Activated CD4-positive, alpha-beta T cell treated with anti-CD3 and anti-CD28 coated beads, Interleukin-2, amount 50 U/mL, for 48 hours (primary cell): ENCODE measurements at places on chromosomes 7 and 10.
A peak's percentile ranks its signal among the peaks of the same experiment; 100 is the strongest.

GRCh38 chr7:142385491-142386340 lies 127.9 kb upstream of the PRSS58 start:
- DNase-seq = peak; percentile 36

- DNase-seq = no peak
Measured at GRCh38 chr7:40243076-40243475, 108.3 kb downstream of the SUGCT start.

GRCh38 chr10:1230592-1231275 lies 174.5 kb downstream of the WDR37 start:
- no peak for DNase-seq

DNA sequence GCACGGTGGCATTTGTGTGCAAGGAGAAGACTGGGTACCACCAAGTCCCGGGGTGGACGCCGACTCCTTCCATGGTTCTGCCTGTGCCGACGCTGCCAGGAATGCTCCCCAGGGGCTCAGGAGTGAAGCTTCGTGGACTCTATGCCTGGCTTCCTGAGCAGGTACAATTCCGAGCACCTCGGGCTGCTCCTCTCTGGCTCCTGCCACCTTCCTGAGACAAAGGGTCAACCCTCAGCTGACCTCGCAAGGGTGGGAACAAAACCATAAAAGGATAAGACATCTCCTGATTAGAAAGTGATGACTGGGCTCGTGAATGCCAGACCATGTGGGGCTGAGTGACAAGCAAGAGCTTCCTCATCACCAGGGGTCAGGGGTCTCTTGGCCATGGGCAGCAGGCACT lies 31.8 kb downstream of the CALML3 start:
- DNase-seq = no peak

DNA sequence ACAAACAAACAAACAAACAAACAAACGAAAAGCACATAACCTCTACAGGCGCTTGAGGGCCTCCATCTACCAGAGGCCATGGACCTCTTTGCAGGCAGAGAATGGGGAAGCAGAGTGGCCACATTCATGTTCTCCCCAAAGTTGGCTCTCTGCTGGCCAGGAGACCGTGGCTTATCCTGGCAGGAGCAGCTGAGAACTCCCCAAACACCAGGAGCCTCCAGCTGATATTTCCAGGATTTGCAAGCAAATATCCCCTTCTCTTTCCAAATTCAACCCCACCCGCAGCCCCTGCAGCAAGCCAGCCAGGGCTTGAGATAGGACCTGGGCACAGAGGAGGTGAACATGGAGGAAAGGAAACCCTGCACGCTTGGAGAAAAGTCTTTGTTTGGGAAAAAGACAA lies 240.0 kb downstream of the SKAP2 start:
- no peak for DNase-seq

DNA sequence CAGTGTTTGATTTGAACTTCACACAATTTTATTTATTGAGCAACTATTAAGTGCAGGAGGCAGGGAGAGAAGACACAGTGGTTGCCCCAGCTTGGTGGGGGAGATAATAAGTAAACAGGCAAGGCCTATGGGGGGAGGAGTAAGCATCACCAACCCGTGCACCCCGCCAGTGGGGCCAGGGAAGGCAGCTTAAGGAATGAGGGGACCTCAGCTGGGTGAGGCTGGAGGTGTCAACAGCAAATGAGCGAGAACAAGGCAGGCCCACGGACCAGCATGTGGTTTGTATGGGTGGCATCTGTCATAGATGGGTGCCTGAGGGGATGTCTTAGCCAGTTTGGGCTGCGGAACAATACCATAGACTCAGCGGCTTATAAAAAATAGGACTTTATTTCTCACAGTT lies 24.1 kb upstream of the CRHR2 start:
- no peak for DNase-seq

GRCh38 chr7:134873253-134873652 lies 93.8 kb downstream of the CALD1 start:
- no peak for DNase-seq

DNA sequence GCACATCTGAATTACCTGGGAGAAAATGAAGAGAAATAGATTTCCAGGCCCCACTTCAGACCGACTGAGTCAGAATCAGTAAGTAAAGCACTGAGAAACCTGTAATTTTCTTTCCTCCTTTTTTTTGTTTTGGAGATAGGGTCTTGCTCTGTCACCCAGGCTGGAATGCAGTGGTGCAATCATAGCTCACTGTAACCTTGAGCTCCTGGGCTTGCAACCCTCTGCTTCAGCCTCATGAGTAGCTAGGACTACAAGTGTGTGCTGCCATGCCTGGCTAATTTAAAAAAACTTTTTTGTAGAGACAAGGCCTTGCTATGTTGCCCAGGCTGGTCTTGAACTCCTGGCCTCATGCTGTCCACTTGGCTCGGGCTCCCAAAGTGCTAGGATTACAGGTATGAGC lies 260.2 kb downstream of the STK31 start:
- no peak for DNase-seq

GRCh38 chr7:434891-435629 lies 84.6 kb downstream of the PDGFA start:
- no peak for DNase-seq

DNA sequence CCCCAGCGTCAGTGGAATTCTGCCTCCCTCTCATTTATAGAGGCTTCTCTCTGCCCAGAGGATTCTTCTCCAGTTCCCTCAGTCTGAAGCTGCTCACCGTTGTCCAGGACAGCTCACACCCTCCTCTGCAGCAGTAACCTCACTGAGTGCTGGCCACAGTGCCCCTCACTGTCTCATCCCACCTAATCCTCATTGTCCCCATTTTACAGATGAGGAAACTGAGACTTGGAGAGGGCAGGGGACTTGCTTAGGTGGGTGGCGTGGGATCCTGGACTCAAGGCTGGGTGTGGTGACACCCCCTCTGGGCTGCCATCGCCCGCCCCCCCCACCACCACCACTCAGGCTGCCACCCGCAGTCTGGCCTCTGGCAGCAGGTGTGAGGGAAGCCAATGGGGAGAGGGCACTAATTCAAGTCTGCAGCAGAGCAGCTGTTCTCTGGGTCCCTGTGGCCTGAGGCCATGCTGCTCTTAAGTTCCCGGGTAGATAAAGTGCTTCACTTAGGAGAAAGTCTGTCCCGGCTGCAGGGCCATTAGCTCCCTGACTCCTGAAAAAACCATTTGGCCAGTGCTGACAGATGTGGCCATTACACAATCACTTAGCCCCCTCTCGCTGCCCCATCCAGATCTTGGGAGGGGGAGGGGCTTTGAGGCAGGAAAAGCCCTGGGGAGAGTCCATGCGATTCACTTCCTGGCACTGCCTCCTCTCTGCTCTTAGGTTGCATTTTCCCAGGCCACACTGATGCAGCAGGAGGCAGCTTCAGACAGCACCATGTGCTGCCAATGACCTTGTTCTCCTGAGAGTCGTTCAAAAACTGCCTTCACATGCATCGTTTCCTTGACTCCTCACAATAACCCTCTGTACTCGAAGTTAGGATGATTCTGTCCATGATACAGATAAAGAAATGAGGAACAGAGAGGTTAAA lies 36.3 kb downstream of the DRGX start:
- no peak for DNase-seq

DNA sequence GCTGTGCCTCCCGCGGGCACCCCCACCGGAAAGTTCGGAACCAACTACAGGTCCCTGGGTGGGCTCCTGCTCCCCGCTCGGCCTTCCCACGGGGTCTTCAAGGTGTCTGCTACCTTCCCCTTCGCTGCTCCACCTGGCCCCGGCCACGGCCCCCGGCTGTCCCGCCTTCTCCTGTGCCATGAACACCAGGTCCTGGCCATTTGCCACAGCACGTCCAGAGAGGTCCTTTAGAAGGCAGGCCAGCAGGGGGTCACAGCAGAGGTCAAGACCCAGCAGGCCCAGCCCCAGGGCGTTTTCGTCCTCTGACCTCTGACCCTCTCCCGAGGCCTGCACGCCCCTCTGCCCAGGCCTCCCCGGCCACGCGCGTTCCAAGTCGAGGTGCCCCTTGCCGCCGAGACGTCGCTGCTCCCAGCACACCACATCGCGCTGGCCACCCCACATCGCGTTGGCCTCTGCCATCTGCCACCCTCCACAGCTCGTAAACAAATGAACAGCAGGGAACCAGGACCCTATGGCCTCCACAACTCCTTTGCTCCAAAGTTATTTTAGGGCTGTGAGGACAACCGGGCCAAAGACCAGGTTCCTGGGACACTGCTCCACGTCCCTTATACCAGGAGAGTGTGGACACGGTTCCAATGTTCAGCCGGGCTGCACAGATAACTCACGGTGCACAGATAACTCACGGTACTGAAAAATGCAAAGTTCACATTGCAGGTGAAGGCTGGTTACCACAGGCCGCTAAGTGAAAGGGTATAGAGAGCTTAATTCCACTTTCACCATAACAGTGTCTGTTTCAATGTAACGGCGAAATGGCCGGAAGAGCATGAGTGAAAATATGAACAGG lies 74.3 kb downstream of the CFAP46 start:
- no peak for DNase-seq

DNA sequence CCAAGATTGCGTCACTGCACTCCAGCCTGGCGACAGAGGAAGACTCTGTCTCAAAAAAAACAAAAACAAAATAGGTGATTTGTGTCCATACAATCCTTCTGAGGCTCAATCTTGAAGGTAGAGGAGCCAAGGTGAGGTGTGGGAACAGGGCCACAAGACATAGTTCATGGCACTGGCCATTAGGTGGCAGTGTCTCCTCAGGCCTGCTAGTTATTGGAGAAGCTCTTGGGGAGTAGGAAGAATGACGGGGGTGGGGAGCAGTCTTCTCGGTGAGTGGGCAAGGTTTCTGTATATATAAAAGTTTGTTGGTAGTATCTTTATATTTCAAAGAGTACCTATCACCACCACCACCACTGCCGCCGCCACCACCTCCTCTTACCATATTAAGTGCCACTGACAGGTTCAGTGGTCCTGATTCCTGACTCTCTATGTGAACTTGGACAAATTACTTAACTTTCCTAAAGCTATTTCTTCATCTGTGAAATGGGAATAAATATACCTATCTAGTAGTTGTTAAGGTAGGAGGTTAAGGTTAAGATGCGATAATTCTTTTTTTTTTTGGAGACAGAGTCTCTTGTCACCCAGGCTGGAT lies 24.0 kb downstream of the CCSER2 start:
- DNase-seq = peak; percentile 80

DNA sequence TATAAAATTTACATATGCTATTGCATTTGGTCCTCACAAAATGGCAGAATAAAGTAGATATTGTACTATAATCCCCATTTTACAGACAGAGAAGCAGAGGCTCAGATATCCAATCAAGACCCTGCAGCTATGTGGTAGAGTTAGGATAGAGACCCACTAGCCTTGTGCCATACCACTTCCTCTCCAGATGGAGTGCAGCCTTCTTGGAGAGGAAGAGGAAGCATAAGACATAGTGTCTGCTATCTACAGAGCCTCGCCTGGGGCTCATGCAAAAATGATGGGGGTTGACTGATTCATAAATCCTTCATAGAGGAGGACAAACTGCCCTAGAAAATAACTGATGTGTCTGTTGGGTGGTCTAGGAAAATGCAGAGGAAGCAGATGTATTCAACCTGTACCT lies 447.3 kb downstream of the KCNMA1 start:
- no peak for DNase-seq

GRCh38 chr7:116197360-116197759 lies 13.0 kb upstream of the TES start:
- no peak for DNase-seq

GRCh38 chr10:65710306-65710705 lies 1215.5 kb upstream of the LRRTM3 start:
- DNase-seq = no peak

DNA sequence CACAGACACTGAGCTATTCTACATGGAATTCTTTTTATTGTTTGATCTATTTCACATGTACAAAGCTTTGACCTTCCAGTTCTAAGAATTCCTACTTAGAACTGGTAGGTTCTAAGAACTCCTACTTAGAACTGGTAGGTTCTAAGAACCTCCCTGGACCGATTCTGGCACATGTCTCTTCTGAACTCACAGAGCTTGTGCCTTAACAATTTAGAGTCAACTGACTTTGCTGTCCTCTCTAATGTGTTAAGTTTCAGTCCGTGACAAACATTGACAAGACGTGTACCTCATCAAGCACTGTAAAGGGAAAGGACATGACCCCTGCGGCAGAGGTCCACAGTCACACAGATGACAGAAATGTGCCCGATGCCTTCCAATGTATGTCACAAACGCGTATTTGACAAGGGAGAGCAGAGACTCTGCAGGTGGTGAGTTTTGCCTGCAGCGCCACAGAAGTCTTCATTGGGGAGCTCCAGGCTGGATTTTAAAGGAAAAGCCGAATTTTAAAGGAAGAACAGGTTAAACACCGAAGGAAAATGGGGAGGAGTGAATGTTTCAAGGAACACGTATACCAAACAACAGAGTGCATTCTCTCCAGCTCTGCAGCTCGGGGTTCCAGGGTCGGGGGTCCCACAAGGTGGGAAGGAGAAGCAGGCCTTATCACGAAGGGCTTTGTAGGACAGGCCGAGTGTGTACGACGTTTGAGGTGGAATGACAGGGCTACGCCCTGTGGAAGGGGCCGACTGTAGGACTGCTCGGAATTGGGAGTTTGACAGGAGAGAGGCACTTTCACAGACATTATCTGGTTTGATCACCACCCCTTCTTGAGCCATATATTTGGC lies 161.1 kb upstream of the KLF14 start:
- DNase-seq = peak; percentile 21

DNA sequence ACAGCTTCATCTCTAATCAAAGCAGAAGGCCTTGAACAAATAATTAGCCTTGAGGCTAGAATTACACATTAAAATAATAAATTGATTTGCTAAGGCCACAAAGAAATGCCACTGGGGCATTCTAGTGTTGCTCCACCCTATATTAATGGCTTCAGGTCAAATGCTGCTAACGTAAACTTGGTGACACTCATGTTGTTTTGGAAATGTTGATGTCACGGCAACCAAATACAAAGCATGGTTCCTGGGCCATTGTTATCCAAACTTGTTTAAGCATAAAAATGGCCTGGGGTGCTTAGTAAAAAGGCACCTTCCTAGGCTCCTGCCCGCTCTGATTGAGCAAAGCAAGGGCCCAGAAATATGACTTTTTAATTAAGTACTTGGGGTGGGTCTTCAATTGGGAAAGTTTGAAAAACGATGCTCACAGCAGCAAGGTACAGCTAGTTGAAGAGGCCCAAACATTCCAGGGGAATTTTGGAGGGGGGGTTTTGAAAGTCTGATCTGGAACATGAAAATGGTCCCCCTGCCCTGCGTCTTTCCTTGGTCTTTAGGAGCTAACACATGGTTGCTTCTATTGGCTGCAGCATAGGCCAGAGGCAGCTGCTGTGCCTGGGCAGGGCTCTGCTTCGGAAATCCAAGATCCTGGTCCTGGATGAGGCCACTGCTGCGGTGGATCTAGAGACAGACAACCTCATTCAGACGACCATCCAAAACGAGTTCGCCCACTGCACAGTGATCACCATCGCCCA lies 67.8 kb downstream of the ABCC2 start:
- DNase-seq = no peak

GRCh38 chr10:103849880-103850571 lies 5.3 kb downstream of the SH3PXD2A start:
- DNase-seq = no peak
